RWPE2 (cell line): ENCODE measurements at places on chromosomes 16 and 17.
A peak's percentile ranks its signal among the peaks of the same experiment; 100 is the strongest.

DNA sequence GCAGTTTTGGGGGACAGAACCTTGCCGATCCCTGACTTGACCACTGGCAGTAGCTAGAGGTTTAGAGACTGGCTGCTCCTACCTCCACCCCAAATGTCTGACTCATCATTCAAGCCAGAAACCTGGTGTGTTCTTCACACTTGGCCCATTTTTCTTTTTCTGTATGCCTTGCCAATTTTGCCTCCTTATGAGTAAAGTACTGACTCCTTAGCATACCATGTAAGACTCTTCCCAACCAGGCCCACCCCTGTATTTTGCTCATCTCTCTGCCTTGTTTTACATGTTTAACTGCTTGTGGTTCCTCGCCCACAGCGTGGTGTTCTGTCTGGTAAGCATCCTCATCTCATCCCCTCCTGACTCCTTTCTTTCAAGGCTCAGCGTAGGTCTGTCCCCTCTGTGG lies 37.9 kb downstream of the NUP88 start:
- H3K4me1 ChIP-seq: no peaks in the 10 kb centered on the region
- H3K27me3 ChIP-seq: no peaks in the 10 kb centered on the region
- no peak overlapping the region for H3K4me3 ChIP-seq
- H3K27ac ChIP-seq: no peak overlapping the region

DNA sequence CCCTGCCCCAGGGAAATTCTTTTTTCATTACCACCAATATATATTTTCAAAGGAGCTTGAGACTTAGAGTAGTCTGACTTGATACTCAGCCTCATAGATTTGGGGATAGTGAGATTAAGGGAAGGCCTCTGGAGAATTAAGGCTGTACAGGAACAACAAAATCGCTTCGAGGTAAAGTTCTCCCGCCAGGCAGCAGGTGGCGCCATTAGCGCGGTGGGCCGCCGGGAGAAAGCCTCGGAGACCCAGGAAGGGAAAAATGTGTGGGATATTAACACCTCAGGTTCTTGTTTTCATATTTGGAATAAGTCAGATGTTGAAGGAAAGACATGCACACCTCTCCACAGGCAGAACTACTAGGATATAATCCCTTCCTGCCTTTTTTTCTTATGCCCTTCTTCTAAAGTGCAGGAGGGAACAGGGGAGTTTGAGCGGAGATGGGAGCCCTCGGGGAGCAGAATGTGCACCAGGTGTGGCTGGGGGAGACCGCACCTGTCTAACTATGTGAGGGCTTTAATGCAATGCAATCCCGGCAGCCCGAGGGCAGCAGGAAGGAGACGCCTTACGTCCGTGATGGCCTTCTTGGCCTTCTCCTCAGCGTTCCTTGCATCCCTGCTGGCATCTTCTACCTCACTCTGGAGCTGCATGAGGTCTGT lies 25.9 kb downstream of the MYH3 start:
- H3K36me3 ChIP-seq: no peaks in the 10 kb centered on the region
- no peak overlapping the region for H3K4me3 ChIP-seq
- no peak for DNase-seq
- H3K27ac ChIP-seq: no peak overlapping the region
- no peaks in the 10 kb centered on the region for H3K4me1 ChIP-seq

DNA sequence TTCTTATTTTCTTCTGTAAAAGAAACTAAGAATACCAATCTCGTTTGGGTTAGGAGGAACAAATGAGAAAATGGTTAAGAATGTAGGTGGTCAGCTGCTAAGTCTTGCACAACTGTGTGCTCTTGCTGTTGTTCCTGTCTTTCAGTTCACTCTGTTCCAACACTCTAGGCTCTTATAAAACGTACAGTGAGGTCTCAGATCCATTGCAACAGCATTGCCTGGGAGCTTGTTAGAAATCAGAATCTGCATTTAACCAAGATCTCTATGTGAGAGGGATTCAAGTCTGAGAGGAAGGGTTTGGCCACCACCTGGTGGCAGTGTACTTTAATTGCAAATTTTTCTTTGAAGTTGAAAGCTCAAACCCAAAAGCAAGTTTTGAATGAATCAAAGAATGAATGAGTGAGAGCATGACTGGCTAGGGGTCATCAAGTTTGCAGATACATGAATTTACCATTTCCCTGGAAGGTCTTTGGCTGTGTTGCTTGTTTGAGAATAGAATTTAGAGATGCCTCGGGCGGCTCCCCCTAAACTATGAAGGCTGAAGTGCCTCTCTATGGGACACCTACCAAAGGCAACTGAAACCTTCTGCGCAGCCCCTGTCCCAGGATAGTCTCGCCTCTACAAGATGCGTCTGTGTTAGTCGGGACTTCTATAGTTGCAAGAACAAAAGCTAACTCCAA lies 2.5 kb downstream of the ALOX15B start:
- H3K36me3 ChIP-seq: no peaks in the 10 kb centered on the region
- no peak overlapping the region for H3K4me3 ChIP-seq
- peaks cover 17% of the 10 kb centered on the region for H3K4me1 ChIP-seq
- DNase-seq: no peak

- H3K27ac ChIP-seq: no peak overlapping the region
- H3K27me3 ChIP-seq: peaks cover 10% of the 10 kb centered on the region
- H3K36me3 ChIP-seq: no peaks in the 10 kb centered on the region
Observed at GRCh38 chr17:47760409-47761140, 27.5 kb downstream of the TBX21 start.

DNA sequence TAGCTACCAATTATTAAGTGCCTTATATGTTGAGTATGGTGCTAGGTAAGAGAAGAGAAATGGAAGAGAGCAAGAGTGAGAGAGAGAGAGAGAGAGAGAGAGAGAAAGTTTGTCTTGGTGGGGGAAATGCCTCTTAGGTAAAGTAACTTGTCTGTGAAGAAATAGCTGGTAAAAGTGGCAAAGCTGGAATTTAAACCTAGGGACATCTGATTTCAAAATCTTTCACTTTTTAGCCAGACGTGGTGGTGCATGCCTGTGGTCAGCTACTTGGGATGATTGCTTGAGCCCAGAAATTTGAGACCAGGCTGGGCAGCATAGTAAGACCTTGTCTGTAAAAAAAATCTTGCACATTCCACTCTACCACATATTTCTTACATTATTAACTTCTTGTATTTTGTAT lies 23.0 kb upstream of the CDR2 start:
- peak overlapping the region; percentile 67 for H3K27ac ChIP-seq
- DNase-seq: no peak
- no peaks in the 10 kb centered on the region for H3K36me3 ChIP-seq
- no peaks in the 10 kb centered on the region for H3K27me3 ChIP-seq
- no peak overlapping the region for H3K4me3 ChIP-seq

DNA sequence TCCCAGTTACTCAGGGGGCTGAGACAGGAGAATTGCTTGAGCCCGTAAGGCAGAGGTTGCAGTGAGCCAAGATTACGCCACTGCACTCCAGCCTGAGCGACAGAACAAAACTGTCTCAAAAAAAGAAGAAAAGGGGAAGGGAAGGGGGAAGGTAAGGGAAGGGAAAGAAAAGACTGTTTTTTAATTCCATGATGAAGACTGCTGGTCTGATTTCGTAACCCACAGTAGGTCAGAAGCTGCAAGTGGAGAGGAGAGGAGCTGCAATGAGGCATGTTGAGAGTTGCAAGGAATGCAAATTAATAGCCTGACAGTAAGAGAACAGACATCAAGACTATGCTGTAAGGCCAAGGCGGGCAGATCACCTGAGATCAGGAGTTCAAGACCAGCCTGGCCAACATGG lies 33.3 kb downstream of the HELZ start:
- H3K4me3 ChIP-seq: no peak overlapping the region
- H3K4me1 ChIP-seq: peaks cover 24% of the 10 kb centered on the region
- DNase-seq: no peak

DNA sequence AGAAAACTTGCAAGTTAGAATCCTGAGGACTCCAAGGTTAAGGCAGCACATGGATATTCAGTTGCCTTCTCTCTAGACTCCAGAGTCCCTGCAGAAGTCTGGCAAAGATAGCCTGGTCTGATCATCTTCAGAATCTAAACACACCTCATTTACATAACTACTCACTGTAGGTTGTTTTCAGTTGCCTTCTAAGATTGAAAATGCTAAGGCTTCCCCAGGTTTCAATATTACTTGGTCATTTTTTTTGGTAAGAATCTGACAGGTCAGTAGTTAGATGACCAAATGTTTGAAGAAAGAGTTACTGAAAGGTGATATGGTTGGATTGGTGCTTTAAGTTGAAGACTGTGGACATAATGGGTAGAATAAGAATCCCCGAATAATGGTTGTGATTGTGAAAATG lies 205.4 kb upstream of the KCNJ16 start:
- no peak for DNase-seq
- H3K27me3 ChIP-seq: no peaks in the 10 kb centered on the region
- H3K36me3 ChIP-seq: no peaks in the 10 kb centered on the region
- H3K4me3 ChIP-seq: no peak overlapping the region
- H3K4me1 ChIP-seq: peaks cover 31% of the 10 kb centered on the region

GRCh38 chr17:21041741-21042457 lies 912 bp downstream of the USP22 start:
- no peak for DNase-seq
- no peaks in the 10 kb centered on the region for H3K27me3 ChIP-seq
- peak overlapping the region; percentile 89 for H3K4me3 ChIP-seq
- peaks cover 24% of the 10 kb centered on the region for H3K4me1 ChIP-seq

- H3K4me1 ChIP-seq: peaks cover 16% of the 10 kb centered on the region
- H3K36me3 ChIP-seq: peaks cover 33% of the 10 kb centered on the region
- H3K4me3 ChIP-seq: peak overlapping the region; percentile 64
- H3K27me3 ChIP-seq: no peaks in the 10 kb centered on the region
- DNase-seq: no peak
Observed at GRCh38 chr17:1485423-1486376, 6.8 kb downstream of the MYO1C start.

DNA sequence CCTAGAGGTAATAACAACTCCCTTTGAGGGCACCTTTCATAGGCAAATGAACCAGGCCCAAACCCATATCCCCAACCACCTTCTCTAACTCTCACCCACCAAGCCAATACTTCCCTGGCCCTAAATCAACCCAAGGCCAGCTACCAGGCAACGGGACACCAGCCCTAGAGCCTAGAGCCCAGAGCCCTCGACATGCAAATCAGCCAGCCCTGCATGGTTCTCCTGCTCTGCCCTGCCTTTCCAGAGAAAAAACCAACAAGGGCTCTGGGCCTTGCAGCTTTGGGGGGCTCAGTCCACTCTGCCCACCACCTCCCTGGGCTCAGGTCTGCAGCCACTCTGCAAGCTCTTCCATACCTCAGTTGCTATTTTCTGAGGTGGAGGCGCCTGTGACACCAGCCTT lies 55.0 kb downstream of the PITPNM3 start:
- H3K4me1 ChIP-seq: peaks cover 5% of the 10 kb centered on the region
- no peaks in the 10 kb centered on the region for H3K36me3 ChIP-seq
- DNase-seq: no peak

DNA sequence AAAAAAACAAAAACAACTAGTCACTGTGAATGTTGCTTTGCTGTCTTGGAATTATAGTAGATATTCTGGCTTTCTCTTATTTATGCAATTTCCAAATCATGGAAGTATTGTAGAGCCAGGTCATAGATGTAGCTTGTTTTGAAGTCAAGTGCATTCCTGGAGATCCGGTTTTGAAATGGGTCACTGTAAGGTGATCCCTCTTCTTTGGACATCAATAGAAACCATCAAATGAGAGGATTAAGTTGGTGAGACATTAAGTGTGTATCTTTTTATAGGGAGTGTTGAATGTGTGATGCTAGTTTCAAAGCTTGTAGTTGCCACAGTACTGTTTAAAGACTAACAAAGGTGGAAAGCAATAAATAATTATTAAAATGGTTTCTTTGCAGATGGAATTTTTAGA lies 4.5 kb downstream of the PRKAR1A start:
- no peak overlapping the region for H3K4me3 ChIP-seq
- no peak for DNase-seq
- peaks cover 3% of the 10 kb centered on the region for H3K4me1 ChIP-seq
- H3K36me3 ChIP-seq: peaks cover 68% of the 10 kb centered on the region
- H3K27ac ChIP-seq: no peak overlapping the region

DNA sequence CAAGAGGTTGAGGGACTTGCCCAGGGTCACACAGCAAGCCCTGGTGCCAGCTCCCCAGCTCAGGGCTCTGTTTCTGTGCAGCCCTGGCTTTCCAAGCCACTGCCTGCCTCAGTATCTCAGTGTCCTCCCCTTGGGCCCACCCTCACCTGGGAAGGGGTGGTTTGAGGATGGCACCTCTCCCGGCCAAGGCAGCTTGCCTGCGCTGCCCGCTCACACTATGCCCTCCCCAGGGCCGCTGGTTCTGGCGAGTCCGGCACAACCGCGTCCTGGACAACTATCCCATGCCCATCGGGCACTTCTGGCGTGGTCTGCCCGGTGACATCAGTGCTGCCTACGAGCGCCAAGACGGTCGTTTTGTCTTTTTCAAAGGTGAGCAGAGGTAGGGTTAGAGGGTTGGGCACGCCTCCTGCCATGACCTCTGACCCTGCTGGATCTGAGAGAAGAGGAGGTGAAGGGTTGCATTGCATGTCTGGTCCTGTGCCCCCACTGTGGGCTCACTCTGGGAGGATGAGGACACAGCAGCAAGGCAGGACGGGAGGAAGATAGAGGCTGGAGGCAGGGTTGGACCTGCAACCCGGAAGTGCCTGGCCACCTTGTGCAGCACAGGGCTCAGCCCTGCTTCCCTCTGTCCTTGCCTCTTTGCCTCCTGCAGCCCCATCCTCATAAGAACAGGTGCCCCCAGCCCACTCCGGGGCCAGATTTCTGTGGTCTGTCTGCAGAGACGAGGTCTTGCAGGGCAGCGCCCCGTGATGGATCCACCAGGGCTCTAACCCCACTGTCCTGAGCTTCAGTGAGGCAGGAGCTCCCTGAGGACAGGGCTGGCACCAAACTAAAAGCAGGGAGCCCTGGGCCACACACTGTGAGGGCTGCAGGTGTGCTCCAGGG lies 16.7 kb downstream of the MMP15 start:
- no peak overlapping the region for H3K27ac ChIP-seq
- no peaks in the 10 kb centered on the region for H3K4me1 ChIP-seq
- no peaks in the 10 kb centered on the region for H3K36me3 ChIP-seq
- H3K27me3 ChIP-seq: no peaks in the 10 kb centered on the region
- DNase-seq: peak; percentile 58
- no peak overlapping the region for H3K4me3 ChIP-seq

GRCh38 chr16:2250652-2251295 lies 613 bp downstream of the ECI1 start:
- no peak for DNase-seq
- H3K4me1 ChIP-seq: peaks cover 10% of the 10 kb centered on the region
- peaks cover 70% of the 10 kb centered on the region for H3K36me3 ChIP-seq
- H3K27ac ChIP-seq: peak overlapping the region; percentile 85
- peak overlapping the region; percentile 86 for H3K4me3 ChIP-seq

- H3K4me3 ChIP-seq: no peak overlapping the region
- H3K4me1 ChIP-seq: no peaks in the 10 kb centered on the region
- no peak for DNase-seq
Observed at GRCh38 chr16:78796221-78796866, 696.9 kb downstream of the WWOX start.

GRCh38 chr16:89921131-89921701 lies 1.9 kb upstream of the TUBB3 start:
- H3K27ac ChIP-seq: peak overlapping the region; percentile 99
- no peaks in the 10 kb centered on the region for H3K36me3 ChIP-seq

- no peaks in the 10 kb centered on the region for H3K36me3 ChIP-seq
- no peaks in the 10 kb centered on the region for H3K27me3 ChIP-seq
- peak within 1 kb of the TSS; percentile 46 for H3K4me3 ChIP-seq
- H3K27ac ChIP-seq: peak within 1 kb of the TSS; percentile 61
Observed at GRCh38 chr17:63445954-63446752, at the start of gene CYB561. Gene CYB561, minus strand, starts transcription at chr17:63446306. Its CDS starts 8,759 bp downstream, at chr17:63437547.

- peaks cover 8% of the 10 kb centered on the region for H3K4me1 ChIP-seq
- no peak overlapping the region for H3K27ac ChIP-seq
- H3K36me3 ChIP-seq: peaks cover 13% of the 10 kb centered on the region
- no peak overlapping the region for H3K4me3 ChIP-seq
Observed at GRCh38 chr17:82559566-82560251, 40.2 kb downstream of the FOXK2 start.
